Stimulated activated CD8-positive, alpha-beta memory T cell treated with anti-CD3 and anti-CD28 coated beads, Interleukin-2, amount 100 ng/mL, for 1 hour (primary cell): ENCODE measurements at places on chromosomes 3 and 15.

- DNase-seq = no peak
Observed at GRCh38 chr3:41502023-41502422, 302.7 kb downstream of the CTNNB1 start.

GRCh38 chr3:126287536-126288241 lies 69.5 kb downstream of the KLF15 start:
- no peak for DNase-seq

- DNase-seq = no peak
Observed at GRCh38 chr3:108008106-108008505, 82.7 kb downstream of the CD47 start.

- DNase-seq = no peak
Observed at GRCh38 chr3:8981296-8981695, 18.0 kb upstream of the RAD18 start.

DNA sequence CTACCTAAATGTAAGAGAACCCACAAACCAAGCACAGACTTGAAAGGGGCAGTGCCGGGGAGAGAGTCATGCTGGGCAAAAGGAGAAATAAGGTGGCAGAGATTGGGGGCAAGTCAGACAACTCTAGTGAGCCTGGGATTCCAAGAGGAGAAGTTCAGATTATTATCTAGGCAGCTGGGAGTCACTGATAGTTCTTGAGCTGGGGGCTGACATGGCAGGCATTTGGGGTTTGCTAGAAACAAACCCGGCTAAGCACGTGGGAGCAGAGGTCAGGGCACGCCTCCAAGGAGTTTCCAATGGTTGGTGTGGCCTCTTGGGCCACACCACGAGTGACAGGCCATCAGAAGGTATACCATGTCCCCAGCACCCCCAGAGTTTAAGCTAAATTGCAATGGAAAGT lies 27.6 kb downstream of the SLC6A6 start:
- DNase-seq = no peak

DNA sequence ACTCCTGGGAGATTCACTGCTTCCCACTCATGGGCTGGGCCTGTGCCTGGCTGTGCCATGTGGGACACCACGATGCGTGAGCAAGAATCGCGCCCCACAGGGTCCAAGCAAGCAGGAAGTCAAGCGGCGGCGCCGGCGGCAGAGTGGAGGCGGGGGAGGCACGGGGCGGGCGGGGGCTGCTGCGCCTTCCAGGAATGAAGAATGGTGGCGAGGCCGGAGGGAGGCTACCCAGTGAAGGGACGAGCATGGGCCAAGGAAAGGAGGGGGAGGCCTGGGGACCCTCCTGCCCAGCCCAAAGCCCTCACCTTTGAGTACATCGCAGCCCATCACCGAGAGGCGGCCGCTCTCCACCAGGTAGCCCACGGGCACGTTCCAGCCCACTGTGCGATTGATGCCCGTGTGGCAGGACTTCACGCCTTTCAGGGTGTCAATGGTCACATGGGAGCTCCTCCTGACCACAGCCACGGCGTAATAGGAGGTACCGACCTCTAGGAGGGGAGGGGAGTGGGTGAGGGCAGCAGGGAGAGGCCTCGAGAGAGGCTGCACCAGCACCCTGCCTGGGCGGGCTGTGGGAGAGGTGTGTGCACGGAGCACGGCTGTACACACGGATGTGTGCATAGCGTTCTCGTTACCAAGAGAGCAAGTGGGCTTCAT lies 5.5 kb downstream of the MELTF start:
- no peak for DNase-seq

- DNase-seq = no peak
Observed at GRCh38 chr15:77028451-77029165, 33.7 kb downstream of the PSTPIP1 start.

DNA sequence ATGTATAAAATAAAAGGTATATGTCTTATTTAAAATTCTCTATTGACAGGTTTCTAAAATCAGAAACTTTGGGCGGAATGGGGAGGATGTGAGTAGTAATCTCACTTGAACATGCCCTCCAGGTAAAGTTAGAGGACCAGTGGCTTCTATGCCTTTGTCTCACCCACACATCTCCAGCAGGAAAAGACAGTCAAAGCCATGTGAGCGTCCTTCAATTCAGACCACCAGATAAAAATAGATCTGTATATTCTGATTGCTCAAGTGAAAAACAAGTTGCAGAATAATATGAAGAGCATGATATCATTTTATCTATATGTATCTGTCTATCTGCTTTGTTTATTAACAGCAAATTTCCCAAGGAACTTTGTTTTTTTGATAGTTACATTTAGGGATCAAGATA lies 152.2 kb downstream of the TMCO5A start:
- DNase-seq = no peak

- no peak for DNase-seq
Observed at GRCh38 chr3:47162697-47163168, 1.2 kb downstream of the SETD2 start.

- no peak for DNase-seq
Observed at GRCh38 chr3:5479229-5479799, 291.8 kb downstream of the EDEM1 start.

DNA sequence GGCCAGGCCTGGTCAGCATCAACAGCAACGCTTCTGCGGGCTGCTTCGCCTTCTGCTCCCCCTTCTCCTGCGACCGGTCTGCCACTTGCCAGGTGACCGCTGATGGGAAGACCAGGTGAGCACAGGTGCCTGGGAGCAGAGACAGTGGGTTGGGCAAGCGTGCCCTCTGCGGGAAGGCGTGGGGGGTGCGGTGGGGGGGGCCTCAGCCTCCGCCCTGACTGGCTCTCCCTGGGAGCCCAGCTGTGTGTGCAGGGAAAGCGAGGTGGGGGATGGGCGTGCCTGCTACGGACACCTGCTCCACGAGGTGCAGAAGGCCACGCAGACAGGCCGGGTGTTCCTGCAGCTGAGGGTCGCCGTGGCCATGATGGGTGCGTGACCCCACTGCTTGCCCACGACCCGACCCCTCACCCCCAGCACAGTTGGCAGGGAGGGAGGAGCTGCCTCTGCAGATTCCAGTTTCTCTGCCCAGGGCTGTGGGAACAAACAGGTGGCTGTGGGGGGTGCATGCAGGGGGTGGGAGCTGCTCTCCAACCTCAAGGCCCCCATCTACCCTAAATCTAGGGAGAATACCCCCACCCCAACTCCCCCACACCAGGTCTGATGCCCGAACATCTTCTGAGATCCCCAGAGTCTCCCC lies 8.8 kb downstream of the STAB1 start:
- no peak for DNase-seq

- no peak for DNase-seq
Observed at GRCh38 chr3:58626841-58627569, 39.6 kb downstream of the FAM3D start.

- no peak for DNase-seq
Observed at GRCh38 chr3:72892081-72892775, 4.4 kb downstream of the GXYLT2 start.

- DNase-seq = no peak
Observed at GRCh38 chr15:26580943-26581342, 191.9 kb downstream of the GABRB3 start.

- DNase-seq = no peak
Observed at GRCh38 chr3:75180235-75180944, 483.7 kb upstream of the FRG2C start.

- no peak for DNase-seq
Observed at GRCh38 chr3:128823631-128824030, 55.8 kb upstream of the ACAD9 start.

DNA sequence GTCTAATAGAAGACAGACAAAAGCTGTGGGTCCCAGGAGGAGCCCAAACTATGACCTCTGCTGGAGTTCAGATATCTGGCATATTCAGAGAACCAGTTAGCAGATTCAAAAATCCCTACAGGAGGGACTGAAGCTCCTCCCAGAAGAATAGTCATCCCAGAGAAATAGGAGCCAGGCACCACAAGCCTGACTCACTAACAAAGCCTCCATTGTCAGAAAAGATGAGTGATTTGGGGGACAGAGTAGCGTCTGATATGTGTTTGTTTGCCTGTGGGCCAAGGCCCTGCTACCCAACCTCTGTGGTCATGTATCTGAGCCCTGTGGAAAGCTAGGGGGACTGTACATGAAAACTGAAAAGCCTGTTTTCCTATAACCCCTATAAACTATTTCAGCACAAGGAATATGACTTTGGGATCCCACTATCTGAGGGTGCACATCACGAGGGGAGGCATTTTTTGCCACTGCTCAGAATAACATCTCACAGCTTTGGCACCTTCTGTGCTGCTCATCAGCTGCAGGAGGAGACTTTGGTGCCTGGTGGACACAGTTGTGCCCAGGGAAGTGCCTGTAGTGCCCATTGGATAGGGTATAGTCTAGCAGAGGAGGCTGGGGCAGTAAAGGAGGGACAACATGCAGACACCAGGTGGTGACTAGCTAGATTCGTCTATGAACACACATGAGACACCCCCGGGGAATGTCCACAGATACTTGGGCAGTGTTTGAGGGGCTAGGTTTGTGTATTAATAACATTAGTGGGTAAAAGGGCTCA lies 9.7 kb upstream of the LARP6 start:
- no peak for DNase-seq

DNA sequence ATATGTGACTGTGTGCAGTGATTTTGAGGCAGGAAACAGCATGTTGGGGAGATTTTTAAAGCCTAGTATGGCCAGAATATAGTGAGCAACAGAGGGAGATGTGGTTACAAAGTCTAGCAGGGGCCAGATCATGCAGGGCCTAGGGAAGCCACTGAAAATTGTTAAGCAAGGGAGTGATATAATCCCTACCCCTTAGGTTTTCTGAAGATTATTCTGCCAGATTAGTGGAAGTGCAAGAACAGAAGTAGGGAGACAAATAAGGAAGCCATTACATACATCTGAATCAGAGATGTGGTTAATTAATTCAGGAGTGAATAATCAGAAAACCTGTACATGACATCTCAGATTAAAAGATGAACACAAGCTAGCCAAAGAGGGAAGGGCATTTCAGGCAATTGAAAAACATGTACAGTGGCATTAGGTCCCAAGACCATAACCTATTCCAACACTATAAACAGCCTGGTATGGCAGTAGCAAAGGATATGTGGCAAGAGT lies 54.8 kb downstream of the MSL2 start:
- no peak for DNase-seq

DNA sequence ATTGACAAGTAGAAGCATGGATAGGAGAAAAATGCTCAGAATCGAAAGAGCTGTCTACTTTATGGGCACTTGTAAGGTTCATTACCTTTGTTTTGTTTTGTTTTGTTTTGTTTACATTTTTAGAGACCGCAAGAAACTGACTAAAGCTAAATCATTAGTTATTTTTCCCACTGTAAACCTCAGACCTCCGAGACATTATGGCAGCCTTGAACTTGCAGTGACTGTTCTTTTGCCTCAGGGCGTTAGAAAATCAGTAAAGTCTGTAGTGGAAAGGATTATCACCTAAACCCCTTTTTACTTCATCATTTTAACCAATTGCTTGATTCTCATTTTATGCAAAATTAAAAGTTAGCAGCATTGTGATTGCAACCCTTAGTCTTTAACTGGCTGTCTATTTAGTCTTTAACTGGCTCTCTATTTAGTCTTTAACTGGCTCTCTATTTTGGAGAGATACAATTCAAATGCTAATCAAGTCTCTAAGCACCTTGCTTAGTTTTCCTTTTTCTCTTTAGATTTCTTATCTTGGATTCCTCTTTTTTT lies 383.3 kb upstream of the ROBO2 start:
- no peak for DNase-seq

DNA sequence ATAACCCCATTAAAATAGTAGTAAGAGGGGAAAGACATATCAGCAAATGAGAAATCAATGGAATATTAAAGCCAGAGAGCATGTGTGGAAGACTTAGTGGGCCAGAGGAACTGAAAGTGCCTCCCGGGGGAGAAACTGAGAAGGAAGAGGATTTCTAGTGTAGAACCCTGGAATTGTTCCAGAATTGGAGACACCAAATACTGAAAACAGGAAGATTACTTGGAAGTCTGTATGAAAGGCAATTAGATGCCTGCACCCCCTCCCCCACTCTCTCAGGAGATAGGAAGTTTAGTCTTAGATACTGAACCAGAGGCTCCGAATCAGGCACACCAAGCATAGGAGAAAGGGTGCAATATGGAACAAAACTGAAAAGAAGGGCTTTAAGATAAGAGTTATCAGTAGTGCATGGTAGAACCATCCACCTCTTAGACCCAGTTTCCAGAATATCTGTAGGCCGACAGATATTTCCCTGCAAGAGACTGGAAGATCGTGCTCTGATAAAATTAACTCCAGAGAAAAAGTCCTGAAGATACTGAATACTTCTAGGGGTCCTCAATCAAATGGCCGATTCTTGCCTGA lies 32.4 kb downstream of the KLHL18 start:
- no peak for DNase-seq

GRCh38 chr3:42647821-42648459 lies 5.6 kb upstream of the ZBTB47 start:
- no peak for DNase-seq

GRCh38 chr3:23752126-23752525 lies 53.6 kb upstream of the UBE2E1 start:
- DNase-seq = no peak
